AG09319 (cell line): ENCODE measurements at places on chromosomes 2 and 18.

GRCh38 chr2:170255971-170256370 is 78.0 kb downstream of the MYO3B start:
- no peak for DNase-seq

GRCh38 chr18:73136134-73136533 is 268.3 kb upstream of the NETO1 start:
- DNase-seq, result no peak

GRCh38 chr18:53165770-53166169 is 825.8 kb downstream of the DCC start:
- DNase-seq, result no peak

- DNase-seq, result no peak
Observed at GRCh38 chr2:238286987-238287736, 1.2 kb downstream of the PER2 start.

DNA sequence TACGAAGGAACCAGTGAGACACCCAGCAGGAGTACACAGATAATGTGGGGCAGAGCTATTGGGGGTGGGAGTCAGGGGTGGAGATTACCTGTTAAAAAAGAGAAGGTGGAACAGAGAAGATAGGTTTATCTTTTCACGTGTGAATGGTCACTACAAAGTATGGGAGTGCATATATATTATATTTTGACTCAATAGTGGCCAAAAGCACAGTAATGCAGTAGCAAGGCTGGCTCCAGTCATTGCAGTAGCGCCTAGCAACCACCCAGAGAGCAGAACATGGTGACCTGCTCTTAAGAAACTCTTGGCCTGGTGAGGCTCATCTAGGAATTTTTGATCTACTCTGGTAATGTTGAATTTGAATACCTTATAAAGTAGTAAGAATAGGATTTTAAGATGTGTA is 1.0 kb downstream of the IMPACT start:
- DNase-seq, result no peak

DNA sequence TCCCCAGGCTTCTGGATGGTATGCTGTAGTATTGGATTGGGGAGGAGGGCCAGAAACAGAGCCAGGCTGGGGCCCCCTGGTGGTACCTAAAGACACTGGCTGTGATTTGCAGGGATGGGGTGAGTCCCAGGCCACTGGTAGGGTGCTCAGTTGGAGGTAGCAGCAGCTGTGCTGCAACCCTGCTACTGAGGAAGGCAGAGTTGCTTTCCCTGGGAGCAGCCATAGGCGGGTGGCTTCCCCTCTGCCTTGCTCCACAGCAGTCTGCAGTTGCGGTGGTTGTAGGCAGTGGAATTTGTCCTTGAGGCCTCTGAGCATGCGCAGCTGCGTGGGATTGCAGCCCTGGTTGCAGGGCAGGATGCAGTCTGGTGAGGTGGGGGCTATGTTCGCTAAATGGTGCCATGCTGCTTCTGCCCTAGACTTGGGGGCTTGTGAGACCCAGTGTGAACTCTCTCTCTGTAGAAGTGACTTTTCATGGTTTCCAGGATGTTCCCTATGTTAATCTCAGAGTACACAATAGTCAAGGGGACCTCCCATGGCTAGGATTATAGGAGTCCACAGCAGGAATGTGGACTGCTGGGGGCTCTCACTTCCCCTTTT is 443.5 kb downstream of the XIRP2 start:
- no peak for DNase-seq

- no peak for DNase-seq
Observed at GRCh38 chr2:133541797-133542196, 26.5 kb downstream of the NCKAP5 start.

DNA sequence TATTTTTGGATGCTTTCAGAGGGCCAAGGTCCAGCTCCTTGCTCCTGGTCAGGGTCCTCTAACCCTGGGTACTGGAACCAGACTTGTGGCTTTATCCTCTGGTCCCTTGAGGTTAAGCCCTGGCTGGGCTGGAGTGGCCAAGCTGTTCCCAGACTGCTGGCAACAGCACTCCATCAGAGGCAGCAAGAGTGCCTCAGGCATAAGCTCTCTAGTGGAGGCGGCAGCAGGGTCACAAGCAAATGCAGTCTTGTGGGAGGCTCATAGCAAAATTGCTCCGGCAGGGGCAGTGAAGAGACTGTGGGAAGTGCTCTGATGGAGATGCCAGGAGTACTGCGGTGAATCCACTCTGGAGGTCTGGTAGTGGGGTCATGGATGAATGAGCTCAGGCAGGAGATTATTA is 128.9 kb upstream of the OTOS start:
- DNase-seq, result no peak

DNA sequence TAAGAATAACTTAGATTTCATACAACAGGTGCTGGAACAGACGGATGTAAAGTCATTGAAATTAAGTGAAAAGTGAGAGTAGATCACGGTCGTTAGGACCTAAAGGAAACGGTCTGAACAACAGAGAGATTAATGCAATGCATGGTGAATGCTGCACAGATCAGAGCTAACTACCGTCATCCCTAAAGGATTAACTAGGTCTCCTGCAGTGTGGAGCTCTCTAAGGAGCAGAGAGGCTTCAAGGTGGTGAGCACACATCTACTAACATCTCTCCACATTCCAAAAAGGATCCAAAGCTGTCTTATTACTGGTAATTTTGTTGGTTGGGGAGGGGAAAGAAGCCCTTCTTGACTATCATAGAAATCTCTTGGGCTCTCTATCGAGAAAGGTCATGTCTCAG is 75.3 kb downstream of the CABYR start:
- DNase-seq, result no peak

DNA sequence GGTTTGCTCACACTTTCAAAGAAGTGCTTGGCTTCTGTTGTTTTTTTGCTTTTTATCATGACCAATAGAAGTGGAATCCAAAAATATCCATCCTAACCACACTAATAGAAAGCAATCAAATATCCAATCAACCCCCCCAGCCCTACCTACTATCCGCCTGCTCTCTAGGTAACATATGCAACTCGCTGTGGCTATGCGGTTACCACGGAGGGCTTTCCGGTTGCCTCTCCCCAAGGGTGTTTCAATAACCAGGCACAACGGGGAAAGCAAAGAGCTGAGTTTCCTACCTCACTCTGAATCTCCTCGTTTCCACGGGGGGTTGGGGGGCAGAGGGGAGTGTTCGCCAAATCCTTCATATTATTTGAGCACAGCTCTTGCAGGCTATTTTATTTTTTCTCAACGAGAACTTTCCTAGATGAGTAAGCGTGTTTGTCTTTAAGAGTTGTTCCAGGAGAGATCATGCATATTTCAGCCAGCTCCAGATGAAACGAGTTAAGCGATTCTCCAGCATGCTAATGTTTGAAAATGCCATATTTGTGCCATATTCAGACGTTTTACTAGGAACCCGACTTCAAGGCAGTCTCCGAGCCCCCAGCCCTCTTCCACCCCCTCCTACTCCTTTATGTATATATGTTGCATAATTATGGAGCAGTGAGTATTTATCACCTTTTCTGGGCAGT is 30.3 kb downstream of the PAX3 start:
- DNase-seq, result no peak

- DNase-seq, result no peak
Observed at GRCh38 chr2:97931118-97931857, 64.5 kb downstream of the TMEM131 start.

GRCh38 chr2:80326214-80326613 is 21.7 kb upstream of the LRRTM1 start:
- no peak for DNase-seq

- DNase-seq, result no peak
Observed at GRCh38 chr18:50297621-50298442, 10.3 kb upstream of the CXXC1 start.

- no peak for DNase-seq
Observed at GRCh38 chr2:169743549-169743948, 9.9 kb downstream of the KLHL23 start.

DNA sequence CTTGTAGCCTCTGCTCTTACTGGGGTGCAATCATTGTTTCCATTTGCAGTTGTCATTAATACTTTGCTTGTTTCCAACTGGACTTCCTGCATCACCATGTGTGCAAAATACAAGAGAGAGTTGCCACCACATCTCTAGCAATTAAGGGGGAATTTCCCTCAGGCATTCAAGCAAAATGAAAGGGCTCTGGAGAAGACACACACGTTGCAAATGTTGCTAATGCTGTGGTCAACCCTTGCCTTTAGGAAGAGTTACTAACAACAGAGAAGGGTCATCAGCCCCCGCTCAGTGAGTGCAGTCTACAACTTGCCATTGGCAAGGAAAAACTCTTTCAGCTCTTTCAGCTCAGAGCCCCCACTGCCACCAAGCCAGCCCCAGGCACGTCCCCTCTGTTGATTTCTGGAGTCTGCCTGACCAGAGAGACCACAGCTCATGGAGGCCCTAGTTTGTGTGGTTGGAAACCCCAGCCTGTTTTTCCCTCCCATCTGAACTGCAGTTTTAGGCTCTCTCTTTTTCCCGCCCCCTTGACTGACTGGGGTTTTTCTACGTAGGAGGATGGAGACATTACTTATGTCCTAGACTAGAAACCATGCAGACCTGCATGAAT is 25.9 kb upstream of the GPR45 start:
- no peak for DNase-seq

GRCh38 chr2:118223992-118224894 is 136.0 kb downstream of the INSIG2 start:
- DNase-seq, result no peak

GRCh38 chr2:166651080-166651675 is 157.1 kb upstream of the SCN7A start:
- no peak for DNase-seq

GRCh38 chr2:209936106-209936666 is 66.3 kb upstream of the RPE start:
- DNase-seq, result no peak

DNA sequence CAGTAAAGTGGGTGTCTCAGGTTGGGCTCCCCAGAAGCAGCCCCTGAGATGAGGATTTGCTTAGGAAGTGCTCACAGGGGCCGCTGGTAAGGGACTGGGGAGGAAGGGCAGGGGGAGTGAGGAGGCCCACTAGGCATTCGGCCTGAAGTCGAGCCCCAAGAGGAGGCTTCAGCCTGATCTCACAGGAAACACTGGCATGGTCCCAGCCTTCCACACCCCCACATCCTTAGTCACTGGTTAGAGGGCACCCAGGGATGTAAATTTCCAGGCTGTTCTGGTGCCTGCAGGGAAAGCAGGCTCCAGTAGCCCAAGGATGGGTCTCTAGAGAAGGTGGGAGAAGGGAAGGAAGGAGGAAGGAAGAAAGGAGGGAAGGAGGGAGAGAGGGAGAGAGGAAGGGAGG is 22.4 kb upstream of the KCNK3 start:
- DNase-seq, result no peak

- no peak for DNase-seq
Observed at GRCh38 chr2:223113161-223113560, 61.2 kb downstream of the KCNE4 start.
